ENCODE measurements at places on chromosomes 16 and 17.

DNA sequence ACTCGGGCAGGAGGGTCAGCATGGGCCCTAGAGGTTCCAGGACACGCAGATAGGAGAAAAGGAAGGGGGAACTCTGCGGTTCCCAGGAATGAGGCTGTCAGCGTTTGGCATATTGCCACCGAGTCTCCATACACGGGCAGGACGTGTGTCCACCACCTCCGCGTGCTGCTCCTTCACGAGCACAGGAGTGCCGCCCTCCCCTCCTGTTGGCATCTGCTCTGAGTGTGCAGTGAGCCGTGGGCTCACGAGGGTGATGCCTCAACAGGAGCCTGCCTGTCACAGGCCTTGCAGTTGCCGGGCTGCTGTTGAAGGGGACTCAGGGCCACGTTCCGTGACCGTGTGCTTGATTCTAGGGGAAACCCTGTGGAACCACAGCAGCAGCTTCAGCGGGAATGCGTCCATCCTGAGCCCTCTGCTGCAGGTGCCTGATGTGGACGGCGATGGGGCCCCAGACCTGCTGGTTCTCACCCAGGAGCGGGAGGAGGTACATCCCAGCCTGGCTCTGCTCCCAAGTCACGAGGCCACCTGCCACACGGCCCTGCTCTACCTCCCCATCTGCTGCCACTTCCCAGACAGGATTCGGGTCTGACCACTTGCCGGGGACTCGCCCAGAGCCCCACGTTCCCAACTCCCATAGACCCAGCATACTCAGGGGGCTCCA is 14.6 kb downstream of the RGS11 start:
- DNase-seq, result no peak

DNA sequence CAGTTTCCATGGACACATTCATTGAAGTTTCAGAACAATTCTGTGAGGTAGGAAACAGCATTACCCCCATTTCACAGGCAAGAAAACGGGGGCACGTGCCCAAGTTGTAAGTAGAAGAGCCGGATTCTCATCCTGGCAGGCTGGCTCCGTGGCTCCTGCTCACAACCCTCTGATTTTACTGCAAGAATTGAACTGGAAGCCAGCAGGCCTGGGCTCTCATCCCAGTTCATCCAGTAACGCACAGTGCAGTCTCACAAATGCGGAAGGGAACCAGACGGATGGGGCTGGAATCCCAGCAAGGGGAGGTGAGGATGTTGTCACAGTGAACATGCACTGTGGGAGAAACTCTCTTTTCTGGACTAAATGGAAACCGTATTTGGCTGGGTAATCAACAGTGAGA is 40.7 kb upstream of the DOC2B start:
- no peak for DNase-seq

GRCh38 chr17:49190932-49191331 is 19.4 kb downstream of the GNGT2 start:
- DNase-seq, result no peak

DNA sequence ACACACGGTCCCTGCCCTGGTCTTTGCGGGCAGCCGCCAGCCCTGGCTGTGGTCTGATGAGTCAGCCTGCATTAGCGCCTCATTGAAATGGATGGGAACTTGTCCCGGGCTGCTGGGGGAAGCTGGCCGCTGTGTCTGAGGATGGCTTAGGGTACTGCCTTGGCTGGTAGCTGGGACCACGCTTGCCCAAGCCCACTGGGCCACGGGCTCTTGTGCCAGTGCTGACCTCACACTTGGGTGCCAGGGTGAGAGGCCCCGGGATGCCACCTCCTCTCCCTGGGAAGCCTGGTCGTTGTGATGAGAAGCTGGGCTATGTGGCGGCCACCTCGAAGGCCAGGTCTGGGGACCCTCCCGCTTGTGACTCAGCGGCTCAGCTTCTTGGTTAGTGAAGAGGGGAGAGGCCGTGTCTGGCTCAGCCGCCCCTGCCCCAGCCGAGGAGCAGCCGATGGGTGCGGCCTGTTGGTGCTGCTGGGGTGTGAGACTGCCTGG is 10.7 kb downstream of the CACNA1H start:
- DNase-seq, result no peak

DNA sequence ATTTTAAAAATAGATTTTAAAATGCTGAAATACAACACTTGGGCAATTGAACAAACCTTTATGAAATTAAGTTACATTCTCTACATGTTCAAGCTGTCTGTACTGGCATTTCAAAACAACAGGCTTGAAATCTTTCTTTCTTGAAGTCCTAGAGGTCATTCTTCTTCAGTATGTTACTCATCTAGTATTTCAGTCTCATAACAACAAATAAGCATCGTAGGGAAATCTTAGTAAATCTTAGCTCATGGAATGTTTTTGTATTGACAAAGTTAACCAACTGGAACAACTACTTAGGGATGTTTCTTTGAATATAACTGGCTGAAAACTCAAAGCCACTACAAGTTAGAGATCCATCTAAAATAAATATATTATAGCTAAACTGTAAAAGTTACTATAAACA is 96.6 kb downstream of the KIF2B start:
- DNase-seq, result no peak

DNA sequence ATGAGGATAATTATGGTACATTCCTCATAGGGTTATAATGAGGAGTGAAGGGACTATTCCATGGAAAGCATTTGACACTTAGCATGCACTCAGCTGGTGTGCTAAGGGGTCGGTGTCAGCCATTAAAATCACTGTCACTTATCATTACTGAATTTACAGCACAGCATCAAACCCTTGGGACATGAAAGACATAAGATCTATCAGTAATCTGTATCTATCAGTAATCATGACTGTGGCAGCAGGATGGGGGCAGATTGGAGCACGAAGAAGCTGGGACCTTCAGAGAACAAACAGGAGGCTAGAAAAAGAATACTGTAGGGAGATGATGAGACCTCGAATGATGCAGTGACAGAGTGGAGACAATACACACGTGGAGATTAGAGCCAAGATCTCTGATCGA is 73.5 kb upstream of the CLEC3A start:
- DNase-seq, result no peak

GRCh38 chr17:64401941-64402340 is 11.3 kb upstream of the PECAM1 start:
- no peak for DNase-seq

DNA sequence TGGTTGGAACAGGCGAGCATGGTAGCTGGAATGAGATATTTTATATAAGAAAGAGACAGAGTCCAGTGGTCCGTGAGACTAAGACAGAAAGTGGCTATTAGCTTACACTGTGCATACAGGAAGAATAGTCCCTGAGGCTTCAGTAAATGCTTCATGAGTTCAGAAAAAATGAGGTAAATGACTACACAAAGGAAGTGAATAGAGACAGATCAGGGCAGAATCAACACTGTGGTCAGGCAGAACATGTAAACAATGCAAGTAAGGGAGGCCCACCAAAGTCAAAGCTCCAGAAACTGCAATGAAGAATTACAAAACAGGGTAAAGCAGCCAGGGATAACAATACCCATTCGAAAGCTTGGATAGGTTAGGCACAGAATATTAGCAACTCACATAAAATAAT is 4.8 kb downstream of the ABCA10 start:
- DNase-seq, result no peak

DNA sequence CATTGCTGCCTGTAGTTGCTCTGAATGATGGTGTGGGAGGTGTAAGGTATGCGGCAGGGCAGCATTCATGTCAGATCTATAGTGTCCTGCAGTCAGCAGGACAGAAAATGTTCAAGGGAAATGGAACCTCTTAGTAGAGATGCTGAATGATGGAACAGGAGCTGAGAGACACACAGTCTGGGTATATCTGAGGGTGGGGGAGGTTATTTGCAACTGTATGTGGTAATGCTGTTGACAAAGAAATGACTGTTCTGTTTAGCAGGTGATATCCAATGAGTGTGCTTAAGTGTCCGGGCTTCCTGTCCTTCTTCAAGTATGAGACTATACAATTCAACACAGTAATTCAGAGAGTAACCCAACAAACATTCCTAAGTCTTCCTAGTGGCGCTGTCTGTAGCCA is 46.6 kb downstream of the STH start:
- no peak for DNase-seq

- DNase-seq, result no peak
Measured at GRCh38 chr17:45946841-45947256, 52.2 kb upstream of the STH start.

DNA sequence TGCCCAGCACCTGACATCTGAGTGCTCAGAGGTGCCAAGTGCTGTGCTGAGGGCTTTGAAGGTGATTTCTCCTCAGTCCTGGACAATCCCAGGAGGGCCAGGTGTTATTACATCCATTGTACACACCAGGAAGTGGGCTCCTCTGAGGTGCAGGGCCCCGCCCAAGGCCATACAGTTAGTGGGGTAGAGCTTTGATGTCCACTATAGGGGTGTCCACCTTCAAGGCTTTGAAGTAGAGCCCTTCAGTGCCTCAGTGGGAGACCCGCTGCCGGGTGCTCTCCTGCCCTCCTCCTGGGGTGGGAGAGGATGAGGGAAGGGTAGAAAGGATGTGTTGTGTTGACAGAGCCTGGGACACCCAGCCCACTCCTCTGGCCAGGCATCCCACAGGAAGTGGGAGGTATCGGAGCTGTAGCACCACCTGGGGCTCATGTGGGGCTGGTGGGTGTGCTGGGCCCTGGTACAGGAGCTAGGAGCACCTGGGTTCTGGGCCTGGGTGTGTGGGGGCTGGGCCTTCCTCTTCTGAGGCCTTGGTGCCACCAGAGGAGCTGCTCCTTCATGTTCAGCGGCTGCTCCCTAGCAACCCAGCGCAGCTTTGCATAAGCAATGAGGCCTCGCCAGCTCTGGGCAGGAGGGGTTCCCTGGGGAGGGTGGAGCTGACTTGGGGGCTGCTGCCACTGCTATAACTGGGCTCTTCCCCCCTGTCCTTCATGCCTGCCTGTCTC is 7.4 kb downstream of the LASP1 start:
- DNase-seq, result no peak

GRCh38 chr16:65212240-65212639 is 90.4 kb upstream of the CDH11 start:
- DNase-seq, result no peak

DNA sequence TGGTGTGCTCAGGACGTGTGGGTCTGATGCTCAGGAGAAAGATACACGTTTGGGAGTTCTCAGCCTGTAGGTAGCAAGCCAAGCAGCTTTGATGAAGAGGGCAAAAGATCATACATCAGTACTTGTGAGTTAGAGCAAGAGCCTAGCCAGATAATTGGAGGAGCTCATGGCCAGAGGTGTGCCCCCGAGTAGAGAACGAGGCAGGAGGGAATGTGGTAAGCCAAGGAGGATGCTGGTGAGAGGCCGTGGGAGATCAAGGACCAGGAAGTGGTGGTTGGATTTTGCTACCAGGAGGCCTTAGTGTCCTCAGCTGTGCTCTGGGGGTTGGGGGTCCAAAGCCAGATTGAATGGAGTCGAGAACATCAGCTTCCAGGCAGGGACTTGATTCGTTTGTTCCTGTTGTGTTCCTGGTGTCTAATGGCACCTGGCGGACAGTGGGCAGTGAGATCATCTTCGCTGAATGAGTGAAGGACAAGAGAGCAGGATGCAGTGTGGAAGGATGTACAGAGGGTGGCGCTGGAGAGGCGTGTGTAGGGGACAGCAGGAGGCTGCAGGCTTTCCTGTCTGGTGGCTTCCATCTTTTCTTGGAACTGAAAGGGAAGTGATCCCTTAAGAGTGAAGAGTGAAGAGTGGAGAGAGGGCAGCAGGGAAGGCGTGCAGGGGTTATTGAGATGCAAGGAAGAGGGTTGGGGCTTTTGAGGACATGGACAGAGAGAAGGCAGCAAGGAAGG is 11.6 kb downstream of the FBXL19 start:
- DNase-seq, result no peak

GRCh38 chr17:50952889-50953288 is 86.7 kb upstream of the TOB1 start:
- DNase-seq, result no peak

DNA sequence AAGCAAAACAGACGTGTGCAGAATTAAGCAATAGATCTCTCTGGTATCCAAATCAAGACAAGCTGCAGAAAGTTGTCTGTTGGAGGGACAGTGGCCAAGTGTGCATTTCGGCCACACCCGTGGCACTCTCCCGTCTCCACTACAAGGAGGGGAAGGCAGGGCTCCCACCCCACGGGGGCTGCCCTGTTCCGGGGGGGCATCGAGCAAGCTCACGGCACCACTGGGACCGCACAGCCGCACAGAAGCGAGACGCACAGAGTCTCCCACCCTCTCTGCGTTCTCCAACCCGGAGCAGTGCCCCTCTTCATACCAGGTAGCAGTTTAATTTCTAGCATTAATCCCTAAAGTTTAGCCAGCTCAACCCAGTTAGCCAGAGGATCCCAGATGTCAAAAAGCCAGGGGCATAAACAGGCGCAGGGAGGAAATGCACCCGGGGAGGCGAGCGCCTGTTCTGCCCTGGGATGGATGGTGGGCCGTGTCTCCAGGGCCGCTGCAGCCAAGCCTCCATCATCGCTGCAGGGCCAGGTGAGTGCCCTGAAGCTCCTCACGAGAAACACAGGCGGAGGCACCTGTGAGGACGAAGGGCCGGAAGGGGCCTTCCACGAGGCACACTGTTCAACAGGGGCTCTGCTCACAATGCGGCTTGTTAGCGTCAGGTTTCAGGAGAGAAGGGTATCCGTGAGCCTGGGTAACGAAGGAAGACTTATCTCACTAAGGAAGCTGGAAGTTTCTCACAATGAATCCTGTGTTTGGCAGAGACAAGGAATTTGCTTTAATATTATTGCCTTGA is 42.1 kb upstream of the METRNL start:
- no peak for DNase-seq

- DNase-seq, result no peak
Measured at GRCh38 chr17:28887871-28888471, 9.6 kb downstream of the FLOT2 start.

DNA sequence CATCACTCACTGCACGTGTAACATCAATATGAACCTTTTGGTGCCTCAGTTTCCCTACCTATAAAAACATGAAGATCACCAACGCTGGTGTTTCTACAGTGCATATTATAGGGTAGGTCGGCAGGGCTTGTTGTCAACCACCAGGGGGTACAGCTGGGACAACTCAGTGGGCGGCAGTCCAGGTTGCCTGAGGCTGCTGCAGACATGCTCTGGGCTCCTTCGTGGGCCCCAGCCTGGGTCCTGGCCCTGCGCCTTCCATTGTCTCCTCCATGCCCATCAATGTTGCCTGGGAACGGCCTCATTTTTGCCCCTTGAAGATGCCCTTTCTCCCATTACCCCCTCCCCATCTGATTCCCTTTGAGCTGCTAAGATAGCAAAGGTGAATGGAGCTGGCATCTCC is 89.8 kb downstream of the GSG1L start:
- no peak for DNase-seq

GRCh38 chr17:76597156-76598003 is 11.7 kb upstream of the ST6GALNAC2 start:
- DNase-seq, result no peak

GRCh38 chr17:63439687-63440086 is 6.4 kb downstream of the CYB561 start:
- DNase-seq, result no peak

- no peak for DNase-seq
Measured at GRCh38 chr17:79790805-79791734, 5.8 kb downstream of the CBX8 start.

DNA sequence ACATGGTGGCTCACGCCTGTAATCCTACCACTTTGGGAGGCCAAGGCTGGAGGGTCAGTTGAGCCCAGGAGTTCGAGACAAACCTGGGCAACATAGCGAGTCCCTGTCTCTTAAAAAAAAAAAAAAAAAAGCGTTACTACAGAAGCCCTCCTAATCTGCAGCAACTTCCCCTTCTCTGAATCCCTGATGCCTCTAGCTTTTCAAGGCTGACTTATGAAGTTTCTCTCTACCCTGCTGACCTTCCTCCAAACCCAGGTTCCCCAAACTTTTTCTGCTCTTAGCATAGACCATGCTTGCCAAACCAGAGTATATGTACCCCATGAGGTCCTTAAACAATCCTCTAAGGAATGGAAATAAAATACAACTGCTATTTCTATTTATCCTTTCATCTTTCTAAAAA is 16.4 kb downstream of the LYRM1 start:
- no peak for DNase-seq

Measured in stimulated activated CD8-positive, alpha-beta memory T cell treated with anti-CD3 and anti-CD28 coated beads, Interleukin-2, amount 100 ng/mL, for 1 hour (primary cell).